ENCODE measurements at places on chromosomes 16 and 17. TPM values are rescaled to one million over a fixed set of nuclear protein-coding genes. Genes with fewer than 3 reads are reported as not detected.

The TMEM98 gene
- 86.1 TPM for total RNA-seq

DNA sequence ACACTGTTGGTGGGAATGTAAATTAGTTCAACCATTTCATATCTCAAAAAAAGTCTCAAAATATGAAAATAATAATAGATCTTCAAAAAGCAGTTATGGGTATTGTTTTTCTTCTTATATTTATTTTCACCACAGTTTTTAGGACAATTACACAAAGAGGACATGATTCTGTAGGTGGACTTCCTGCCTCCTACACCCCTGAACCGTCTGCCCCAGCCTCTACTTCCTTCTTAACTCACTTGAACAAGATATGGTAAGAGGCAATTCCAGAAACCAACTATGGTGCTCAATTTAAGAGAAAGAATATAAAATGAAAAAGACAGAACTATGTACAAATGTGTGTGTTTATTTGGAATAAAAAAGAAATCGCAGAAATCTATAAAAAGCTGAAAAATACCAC lies 74.1 kb upstream of the MON1B start:
- H3K27ac ChIP-seq, result no peak overlapping the region
- H3K4me3 ChIP-seq, result no peak overlapping the region
- H3K4me1 ChIP-seq, result no peaks in the 10 kb centered on the region
- no peaks in the 10 kb centered on the region for H3K36me3 ChIP-seq
- no peaks in the 10 kb centered on the region for H3K27me3 ChIP-seq
- DNase-seq, result no peak

DNA sequence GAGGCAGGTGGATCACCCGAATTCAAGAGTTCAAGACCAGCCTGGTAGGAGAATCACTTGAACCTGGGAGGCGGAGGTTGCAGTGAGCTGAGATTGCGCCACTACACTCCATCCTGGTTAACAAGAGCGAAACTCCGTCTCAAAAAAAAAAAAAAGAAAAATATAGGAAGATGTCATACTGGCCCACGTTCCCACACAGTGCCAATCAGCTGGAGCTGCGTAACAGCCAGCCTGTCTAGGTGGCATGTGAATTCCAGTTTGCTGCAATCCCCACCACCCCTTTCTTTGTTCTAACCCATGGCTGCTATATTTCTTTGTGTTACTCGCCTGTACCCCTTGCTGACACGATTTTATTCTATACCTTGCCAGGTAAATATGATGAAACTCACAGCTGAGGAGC lies 7.5 kb downstream of the NFATC2IP start:
- peaks cover 49% of the 10 kb centered on the region for H3K36me3 ChIP-seq
- H3K4me3 ChIP-seq, result no peak overlapping the region
- no peak for DNase-seq
- H3K27me3 ChIP-seq, result no peaks in the 10 kb centered on the region
- no peaks in the 10 kb centered on the region for H3K4me1 ChIP-seq
- H3K27ac ChIP-seq, result no peak overlapping the region

The TXNL4B gene
- 10.6 TPM for total RNA-seq

The RHBDL3 gene
- 11.8 TPM for total RNA-seq

The KRTAP9-3 gene
- not detected for total RNA-seq

The GAS2L2 gene
- total RNA-seq, result not detected

- no peaks in the 10 kb centered on the region for H3K36me3 ChIP-seq
- no peak for DNase-seq
- no peaks in the 10 kb centered on the region for H3K4me1 ChIP-seq
- H3K27me3 ChIP-seq, result no peaks in the 10 kb centered on the region
Measured at GRCh38 chr17:8687737-8688466, 56.7 kb downstream of the CCDC42 start.

GRCh38 chr17:82786427-82786826 lies 34.6 kb downstream of the TBCD start:
- peaks cover 24% of the 10 kb centered on the region for H3K36me3 ChIP-seq
- no peak for DNase-seq
- H3K27ac ChIP-seq, result no peak overlapping the region
- H3K4me1 ChIP-seq, result 0 out of 2 replicates have a peak, but pooled peaks cover 4% of the 10 kb centered on the region
- H3K27me3 ChIP-seq, result no peaks in the 10 kb centered on the region

DNA sequence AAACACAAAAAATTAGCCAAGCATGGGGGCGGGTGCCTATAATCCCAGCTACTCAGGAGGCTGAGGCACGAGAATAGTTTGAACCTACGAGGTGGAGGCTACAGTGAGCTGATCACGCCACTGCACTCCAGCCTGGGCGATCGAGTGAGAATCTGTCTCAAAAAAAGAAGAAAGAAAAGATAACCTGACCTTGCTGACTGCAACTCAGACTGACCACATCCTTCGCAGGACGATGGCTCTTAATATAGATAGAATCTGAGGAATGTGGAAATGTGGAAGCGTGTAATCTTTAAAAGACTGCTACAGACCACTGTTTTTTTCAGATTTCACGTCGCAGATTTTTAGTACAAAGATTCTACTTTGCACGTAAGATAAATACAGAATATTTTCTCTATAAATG lies 37.8 kb downstream of the KLHDC4 start:
- H3K36me3 ChIP-seq, result peaks cover 7% of the 10 kb centered on the region
- H3K27ac ChIP-seq, result no peak overlapping the region
- DNase-seq, result no peak
- H3K4me1 ChIP-seq, result no peaks in the 10 kb centered on the region
- H3K27me3 ChIP-seq, result no peaks in the 10 kb centered on the region

DNA sequence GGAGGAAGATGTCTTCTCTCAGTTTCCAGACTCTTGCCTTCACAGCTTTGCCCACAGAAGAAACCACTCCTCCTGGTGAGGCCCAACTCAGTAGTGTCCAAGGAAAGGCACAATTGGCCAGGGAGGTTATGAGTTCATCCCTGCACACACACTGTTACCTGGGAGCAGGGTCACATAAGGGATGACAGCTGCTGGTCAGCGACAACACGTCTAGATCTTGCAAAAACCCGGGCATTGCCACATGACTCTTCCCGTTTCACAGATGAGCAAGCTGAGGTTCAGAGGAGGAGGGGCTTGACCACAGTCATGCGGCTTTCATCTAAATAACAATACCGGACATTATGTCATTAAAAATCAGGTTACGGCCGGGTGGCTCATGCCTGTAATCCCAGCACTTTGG lies 186.0 kb downstream of the COPRS start:
- no peaks in the 10 kb centered on the region for H3K36me3 ChIP-seq
- H3K27ac ChIP-seq, result no peak overlapping the region
- no peaks in the 10 kb centered on the region for H3K27me3 ChIP-seq
- no peaks in the 10 kb centered on the region for H3K4me1 ChIP-seq
- H3K4me3 ChIP-seq, result no peak overlapping the region
- DNase-seq, result no peak

The CDH15 gene
- 0.65 TPM for total RNA-seq

Measured in H1 (cell line).